Lung (tissue), 17 donors: ENCODE measurements at places on chromosomes 5 and 9.

- no peak for DNase-seq
Observed at GRCh38 chr5:96896806-96897205, 20.5 kb downstream of the ERAP2 start.

- no peak for DNase-seq
Observed at GRCh38 chr9:132789719-132790118, 88.4 kb downstream of the AK8 start.

DNA sequence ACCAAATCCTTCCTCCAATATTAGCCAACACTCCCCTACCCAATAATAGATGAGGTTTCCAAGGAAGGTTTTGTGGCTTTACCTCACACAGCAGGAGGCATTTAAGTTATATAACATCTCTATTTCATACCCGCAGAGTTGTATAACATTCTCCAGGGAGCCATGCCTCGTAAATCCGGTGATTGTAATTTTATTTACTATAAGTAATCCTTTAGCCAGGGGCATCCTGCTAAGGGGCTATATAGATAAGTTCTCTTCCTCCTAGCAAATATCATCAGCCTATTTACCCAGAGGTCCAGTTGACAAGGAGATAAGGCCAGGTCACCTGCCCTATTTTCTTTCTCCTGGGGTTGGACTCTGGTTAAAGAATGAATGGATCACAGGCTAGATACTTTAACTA is 2051.0 kb downstream of the EFNA5 start:
- DNase-seq = no peak

DNA sequence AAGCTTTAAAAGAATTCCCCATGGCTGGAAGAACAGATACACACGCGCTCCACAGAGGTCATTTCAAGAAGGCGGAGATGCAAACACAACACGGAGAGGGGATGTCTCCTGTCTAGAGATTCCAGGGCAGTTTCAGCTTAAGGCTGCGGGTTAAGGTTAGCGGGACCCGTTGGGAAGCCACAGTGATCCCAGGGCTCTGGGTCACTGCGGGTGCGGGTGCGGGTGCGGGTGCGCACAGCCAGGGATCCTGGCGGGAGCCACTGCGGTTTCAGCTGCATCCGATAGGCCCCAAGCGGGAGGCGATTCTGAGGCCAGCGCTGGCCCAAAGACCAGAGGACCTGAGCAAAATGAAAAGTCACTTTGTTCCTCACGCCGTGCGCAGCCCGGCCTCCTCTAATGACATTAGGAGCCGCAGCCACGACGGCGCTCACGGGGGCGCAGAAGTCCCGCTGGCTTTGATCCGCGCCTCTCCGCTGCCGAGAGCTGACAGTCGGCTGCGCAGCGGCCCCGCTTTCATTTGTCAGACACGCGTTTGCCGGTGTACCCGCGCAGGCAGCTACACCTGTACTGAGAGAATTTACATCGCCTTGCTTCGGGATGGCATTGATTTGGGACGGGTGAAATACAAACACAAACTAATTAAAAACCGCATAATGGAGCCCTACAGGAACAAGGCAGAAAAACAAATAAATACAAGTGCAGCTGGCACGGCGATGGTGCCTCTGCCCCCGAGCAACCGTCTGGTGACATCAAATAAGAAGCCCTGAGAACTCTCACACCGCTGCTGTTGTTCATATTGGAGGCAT is 5.3 kb upstream of the IRX1 start:
- no peak for DNase-seq

GRCh38 chr9:69412741-69413150 is 87.7 kb downstream of the ENTREP1 start:
- DNase-seq = peak; percentile 85

- no peak for DNase-seq
Observed at GRCh38 chr5:117110548-117110947, 535.9 kb upstream of the SEMA6A start.

DNA sequence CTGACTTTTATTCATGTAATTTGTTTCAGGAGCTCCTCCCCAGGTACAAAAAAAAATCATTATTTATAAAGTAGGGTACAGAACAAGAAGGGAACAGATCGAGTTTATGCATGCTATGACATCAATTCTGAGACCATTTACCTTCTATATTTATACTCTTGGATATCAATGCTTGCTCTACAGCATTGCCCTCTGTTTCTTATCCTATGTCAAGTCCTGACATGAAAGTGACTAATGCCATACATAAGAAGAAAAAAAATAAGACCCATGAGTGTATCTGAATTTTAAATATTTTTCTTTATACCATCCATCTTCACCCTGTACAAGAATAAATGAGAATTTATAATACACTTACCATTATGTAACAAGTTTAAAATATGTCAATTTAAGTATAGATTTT is 2016.3 kb upstream of the CDH9 start:
- no peak for DNase-seq

- DNase-seq = peak; percentile 13
Observed at GRCh38 chr5:176873541-176874172, 25.5 kb downstream of the HK3 start.

GRCh38 chr9:4829969-4830368 is 37.2 kb downstream of the RCL1 start:
- no peak for DNase-seq

DNA sequence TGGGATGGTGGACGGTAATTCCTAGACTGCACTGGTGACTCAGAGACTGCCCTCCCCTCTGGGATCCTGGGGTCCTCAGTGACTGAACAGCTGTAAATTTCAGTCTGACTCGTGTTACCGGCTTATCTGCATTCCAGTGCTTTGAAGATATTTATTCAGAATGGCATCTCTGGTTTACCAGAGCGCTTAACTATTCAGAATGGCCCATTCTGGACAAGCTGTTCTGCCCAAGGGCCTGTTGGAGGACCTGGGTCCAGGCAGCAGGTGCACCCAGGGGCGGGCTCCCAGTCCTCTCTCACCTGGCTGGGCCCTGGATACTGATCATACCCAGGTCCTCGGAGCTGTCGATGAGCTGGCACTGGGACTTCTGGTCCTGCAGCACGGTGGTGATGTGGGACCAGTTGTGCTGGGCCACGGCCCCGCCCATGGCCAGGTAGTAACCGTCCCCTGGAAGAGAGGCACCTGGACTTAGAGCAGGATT is 48.0 kb downstream of the SARDH start:
- DNase-seq = peak; percentile 71

DNA sequence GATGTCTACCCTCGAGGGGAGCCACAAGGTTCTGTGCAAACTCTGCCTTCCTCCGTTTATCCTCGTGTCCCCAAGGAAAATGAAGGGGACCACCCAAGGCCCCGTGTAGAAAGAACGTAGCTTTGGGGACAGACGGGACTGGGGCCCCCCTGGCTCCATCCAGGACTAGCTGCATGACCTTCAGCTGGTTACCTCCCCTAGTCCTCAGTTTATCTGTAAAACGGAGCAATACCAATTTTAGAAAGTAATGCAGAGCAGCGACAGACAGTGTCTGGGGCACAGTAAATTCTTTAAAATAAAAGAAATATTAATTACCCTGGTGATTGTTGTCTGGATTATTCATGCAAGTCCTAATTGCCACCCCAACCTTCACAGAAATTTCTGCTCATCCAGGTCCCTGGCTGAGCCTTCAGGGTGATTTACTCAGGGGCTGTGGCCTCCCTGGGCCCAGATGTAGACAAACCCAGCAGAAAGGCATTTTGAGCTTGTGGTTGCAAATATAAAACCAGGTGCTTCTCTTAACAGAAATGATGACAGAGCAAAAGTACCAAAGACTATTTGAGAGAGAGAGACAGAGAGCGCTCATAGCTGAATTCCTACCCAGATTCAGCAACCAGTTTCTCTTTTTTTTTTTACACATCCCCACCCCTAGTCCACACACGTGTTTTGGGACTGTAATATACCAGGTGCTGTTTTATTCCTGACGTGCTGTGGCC is 155.1 kb upstream of the SMIM23 start:
- no peak for DNase-seq

DNA sequence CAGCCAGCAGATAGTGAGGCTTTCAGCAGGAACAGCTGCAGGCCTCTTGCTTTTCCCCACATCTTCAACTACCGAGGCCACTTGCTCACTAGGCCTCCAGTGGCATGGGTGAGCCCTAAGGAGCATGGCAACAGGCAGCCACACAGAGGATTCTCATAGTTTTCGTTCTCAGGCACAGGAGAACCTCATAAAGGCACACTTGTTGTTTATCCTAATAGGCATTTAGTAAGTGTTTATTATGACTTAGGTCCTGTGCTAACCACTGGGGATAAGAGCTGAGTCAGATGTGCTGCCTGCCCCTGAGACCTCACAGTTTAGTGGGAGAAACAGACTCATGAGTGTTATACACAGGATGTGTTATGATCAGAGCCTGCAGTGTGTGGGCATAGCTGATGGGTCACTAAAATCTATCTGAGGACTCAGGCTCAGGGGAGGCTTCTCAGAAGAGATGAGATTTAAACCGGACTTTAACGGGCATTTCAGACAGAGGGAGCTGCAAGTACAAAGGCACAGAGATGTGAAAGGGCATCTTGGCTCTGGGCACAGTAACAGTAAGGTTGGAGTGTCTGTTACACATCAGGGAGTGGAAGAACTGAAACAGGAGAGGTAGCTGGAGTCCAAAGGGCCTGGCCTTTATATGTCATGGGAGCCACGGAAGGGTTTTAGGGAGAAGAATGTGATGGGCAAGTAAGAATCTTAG is 21.0 kb upstream of the HEMGN start:
- DNase-seq = no peak

DNA sequence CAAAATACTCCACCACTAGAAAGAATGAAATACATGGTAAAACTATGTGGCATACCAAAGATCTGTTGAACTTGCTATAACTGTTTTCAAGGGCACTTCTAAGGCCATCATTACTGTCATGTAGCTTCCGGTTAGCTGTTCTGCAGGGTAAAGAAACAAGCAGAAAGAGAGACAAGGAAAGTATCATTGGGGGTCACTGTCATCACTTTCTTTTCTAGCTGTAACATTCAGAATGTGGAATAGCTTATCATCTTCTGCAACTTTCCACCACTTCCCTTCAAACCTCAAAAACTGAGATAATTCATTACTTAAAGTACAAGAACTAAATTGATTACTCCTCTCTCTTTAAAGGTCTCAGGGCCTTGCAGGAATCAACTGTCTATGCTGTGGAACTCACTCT is 57.6 kb downstream of the RASEF start:
- DNase-seq = no peak

DNA sequence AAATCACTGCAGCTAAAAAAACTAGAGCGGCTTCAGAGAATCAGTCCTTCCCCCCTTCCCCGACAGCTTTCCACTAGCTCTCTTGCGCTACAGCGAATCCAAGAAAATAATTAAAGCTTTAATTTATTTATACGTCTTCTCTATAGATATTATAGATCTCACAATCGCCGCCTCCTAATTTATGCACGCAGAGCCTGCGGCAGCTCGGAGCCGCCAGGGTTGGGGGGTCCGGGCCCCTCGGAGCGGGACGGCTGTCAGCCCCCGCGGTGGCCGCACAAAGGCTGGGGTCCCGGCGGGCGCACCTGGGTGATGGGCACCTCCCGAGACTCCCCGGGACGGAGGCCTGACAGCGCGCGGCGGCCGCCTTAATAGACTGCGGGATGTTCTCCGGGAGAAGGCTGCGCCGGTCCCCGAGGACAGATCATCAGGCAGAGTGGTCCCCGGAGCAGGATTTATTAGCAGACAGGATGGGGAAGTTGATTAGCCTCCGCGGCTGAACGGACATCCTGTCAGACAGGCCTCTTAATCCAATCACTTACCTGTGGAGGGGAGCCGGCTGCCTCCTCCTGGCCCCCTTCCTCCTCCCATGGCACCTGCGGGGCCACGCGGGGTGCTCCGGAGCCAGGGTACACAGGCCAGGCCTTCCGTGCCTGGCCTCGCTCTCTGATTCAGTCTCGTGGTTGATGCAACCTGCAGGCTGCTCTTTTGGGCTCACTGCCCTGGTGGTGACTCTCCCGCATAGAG is 166.8 kb downstream of the MELK start:
- no peak for DNase-seq

GRCh38 chr9:36245906-36246305 is 12.3 kb downstream of the GNE start:
- DNase-seq = no peak

- DNase-seq = no peak
Observed at GRCh38 chr5:14663734-14664269, 716 bp upstream of the OTULIN start.

DNA sequence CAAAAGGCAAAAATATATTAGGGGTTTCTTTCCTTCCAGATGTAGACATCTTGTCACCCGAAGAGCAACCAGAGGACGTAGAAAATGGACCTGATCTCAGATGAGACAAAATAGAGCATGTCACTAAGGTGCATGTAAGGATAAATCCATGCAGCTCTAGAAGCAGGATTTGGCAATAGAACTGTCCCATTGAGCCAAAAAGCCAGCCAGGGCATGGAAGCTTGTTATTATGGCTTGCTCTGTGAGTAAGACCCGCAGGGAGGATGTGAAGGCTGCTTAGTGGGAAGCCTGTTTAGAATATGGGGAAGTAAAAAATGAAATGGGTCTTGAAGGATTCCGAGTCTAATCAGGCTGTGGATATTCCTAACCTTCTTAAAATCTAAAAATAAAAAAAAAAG is 165.6 kb upstream of the MPDZ start:
- DNase-seq = peak; percentile 48

DNA sequence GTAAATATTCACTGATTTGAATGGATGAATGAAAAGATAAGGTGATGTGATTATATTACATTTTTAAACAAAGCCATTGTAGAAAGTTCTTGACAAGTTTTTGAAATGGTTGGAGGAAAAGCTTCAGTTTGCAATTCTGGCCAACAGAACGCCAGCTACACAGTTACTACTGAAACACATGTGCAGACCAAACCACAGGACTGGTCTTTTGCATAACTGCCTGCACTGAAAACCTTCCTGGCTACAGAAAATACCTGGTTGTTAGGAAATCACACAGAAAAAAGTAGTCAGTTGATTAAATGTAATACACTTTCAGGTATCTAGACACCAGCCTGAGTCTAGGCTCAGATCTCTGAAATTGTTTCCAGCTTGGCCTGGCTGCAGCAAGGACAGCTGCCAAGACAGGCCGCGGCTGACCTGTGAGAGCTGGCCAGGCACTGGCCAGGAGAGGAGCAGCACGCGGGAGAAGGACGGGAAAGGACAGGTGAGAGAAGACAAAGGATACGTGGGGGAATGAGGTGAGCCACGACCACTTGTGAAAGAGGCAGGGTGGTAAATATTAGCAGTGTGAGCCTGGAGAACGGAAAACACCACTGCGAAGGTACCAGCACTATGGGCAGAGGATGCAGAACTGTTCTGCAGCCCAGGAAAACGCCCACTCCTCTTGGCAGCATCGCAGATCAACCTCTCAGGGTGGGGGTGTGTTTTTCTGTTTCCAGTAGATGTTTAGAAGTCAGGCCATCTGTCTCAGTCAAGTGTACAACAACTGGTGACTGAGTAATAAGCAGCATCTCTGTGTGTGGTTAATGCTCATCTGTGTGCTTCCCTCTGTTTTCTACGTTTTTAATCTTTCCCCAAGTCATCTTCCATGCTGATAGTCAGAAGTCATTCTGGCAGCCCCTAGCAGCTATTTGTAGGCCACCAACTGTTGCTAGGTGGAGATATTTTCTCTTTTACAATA is 137.4 kb downstream of the SCAMP1 start:
- no peak for DNase-seq
